GM20000 (cell line): ENCODE measurements at places on chromosomes 2 and 18.
A peak's percentile ranks its signal among the peaks of the same experiment; 100 is the strongest.

DNA sequence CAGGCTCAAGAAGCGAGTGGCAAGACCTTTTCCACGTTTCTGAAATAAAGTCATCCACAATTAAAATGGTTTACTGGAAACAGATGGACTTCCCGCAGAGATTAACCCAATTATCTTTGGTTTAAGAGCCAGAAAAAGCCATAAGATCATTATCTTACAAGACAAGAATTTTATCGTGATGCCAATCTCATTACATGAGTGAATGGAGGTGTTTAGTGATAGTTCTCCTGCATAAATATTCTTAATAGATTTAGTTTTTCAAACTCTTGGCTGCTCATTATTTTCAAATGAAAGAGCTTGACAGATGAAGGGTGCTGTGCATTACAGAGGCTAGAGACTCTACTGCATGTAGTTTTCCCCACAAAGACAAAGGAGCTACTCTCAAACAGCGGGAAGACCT, 1028.4 kb upstream of the PIK3C3 start:
- no peak for DNase-seq

DNA sequence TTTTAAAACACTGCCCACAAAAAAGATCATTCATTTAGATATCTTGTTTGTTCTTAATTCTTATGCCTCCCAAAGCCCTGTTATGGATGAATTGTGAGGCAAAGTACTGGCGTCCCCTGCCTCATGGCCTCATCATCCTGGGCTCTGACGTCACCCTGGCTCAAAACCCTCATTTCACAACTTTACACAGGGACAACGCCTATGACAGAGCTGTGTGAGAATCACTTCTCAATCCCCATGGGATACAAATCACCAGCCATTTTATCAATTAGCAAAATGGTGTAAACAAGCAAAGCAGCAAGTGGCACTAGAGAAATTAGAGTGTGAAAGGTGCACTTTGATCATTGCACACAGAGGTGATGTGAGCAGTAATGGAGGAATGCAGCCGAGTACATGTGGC, 16.6 kb downstream of the FHOD3 start:
- no peak for DNase-seq

DNA sequence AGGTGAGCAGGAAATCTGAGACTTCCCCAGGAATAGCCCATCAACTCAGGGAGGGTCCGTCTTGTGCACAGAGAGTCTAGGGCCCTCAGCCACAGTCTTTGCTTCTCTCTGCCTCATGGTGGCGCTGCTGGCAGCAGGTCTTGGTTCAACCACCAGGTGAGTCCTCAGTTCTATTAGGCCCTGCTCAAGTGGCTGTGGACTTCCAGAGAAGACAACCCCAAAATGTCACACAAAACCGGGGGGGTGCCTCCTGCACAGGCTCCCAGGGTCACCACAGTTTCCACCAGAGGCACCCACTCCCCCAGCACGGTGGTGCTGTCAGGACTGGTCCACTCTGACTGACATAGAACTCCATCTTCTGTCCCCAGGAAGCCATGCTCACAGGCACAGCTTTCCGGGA, 2.4 kb upstream of the CHRNG start:
- DNase-seq = no peak

DNA sequence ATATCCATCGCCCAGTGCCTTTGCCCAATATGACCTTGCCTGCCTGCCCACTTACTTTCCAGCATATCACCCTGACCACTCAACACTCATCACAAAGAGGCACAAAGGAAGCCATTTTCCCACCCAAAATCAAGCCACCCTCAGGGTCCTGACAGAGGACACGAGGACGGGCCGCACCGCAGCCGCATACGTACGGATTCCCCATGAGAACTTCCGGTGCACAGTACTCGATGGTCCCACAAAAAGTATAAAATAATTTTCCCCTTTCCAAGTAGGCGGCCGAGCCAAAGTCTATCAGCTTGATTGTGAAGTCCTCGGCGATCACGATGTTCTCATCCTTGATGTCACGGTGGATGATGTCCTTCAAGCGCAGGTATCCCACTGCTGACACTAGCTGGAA, 10.0 kb upstream of the MTERF4 start:
- no peak for DNase-seq

GRCh38 chr2:150088538-150088937, 398.9 kb downstream of the RND3 start:
- DNase-seq = no peak

- DNase-seq = no peak
Measured at GRCh38 chr2:116416731-116417377, 1397.6 kb upstream of the DDX18 start.

DNA sequence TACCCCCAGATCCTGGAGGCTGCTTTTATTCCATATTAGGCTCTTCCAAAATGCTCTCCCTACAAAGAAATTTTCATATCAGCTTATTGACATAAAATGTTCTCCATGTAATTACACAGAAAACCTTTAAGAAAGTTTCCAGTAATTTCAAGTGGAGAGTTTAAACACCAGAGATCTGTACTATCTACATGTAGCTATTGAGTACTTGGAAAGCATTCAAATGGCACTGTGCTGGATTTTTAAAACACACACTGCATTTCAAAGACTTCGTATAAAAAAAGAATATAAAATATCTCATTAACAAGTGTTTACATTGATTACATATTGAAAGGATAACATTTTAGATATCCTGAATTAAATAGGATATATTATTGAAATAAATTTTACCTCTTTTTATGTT, 182.4 kb upstream of the ZNF521 start:
- DNase-seq = no peak

DNA sequence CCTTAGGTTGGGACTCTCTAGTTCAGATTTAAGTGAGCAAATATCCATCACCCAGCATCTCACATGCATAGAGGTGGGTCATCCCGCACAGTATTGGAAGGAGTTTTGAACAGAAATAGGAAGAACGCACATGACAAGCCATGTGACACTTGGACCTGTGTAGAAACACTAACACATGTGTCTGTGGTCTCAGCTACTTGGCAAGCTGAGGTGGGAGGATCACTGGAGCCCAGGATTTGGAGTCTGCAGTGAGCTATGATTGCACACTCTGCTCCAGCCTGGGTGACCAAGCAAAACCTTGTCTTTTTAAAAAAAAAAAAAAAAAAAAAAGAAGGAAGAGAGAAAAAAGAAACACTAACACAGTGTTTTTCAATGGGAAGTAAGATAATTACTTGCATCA, 5.4 kb upstream of the MTCL1 start:
- DNase-seq = no peak

- peak; percentile 9 for DNase-seq
Measured at GRCh38 chr2:150572961-150573395, 85.5 kb upstream of the RND3 start.

DNA sequence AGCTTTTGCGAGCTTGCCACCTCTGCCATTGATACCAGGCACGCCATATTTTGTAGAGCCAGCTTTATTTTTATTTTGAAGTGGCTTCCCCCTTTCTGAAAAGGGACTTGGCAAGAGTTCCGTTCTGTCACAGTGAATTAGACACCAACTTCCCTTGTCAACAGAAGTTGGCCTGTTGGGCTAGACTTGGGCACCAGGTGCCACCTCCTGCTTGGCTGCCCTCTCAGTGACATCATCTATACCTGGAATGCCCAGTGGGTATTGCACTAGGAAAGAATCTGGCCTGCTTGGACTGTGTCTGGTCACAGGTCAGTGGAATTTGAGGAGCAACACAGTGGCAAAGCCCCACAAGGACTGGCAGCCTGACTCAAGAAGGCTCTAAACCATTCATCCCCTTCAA, 101.0 kb downstream of the BCL2L11 start:
- DNase-seq = no peak

GRCh38 chr2:228652366-228652765, 470.9 kb upstream of the SPHKAP start:
- DNase-seq = no peak

- no peak for DNase-seq
Measured at GRCh38 chr2:99631700-99632099, 141.9 kb upstream of the REV1 start.

DNA sequence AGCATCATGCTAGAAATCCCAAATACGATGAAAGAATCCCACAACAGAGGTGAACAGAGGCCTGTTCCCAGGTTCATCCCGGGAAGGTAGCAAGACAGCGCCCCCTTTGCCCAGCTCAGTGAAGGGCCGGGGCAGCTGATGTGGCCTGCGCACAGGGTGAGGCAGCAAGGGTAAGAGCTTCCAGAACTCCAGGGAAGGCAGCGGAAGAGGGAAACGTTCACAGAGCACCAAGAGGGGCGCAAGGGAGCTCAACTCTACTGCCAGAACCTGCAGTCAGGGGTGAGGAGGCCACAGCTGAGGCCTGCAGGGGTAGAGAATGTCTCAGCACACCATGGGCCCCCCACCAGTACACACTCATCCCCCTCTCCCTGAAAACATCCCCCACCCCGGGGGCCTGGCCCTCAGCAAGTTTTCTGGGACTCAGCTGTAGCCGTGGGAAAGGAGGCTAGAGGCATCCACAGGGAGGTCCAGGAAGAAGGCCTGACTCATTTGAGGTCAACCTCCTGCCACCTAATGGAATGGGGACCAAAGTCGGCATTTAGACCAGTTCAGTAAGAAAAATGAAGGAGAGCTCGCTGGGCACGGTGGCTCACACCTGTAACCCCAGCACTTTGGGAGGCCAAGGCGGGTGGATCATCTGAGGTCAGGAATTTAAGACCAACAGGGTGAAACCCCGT, 95.6 kb upstream of the ASAP2 start:
- DNase-seq = no peak

DNA sequence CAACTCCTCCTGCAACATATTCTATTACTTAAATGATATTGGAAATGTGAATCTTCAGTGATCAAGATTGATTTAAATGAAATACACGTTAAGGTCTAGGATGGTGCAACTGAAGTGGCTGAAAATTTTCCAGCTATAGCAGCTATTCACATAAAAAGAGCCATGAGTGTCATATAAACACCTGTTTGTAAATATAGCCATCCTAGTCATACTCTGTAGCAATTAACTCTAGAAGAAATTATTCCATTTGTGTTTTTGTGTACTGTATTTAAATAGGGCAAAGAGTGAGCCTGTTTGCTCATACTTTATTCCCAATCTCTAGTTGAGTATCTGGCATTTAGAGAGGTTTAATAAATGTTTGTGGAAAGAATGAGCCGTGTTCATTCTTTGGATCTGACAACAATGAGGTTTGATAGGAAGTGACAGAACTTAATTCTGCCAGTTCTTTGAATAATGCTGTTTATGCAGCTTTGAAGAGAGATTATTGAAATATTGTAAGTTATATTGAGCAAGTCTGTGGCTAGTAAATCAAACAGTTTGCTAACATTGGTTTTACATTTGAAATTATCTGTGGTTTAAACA, 49.7 kb downstream of the BABAM2 start:
- DNase-seq = no peak

GRCh38 chr2:58644451-58644850, 403.3 kb upstream of the FANCL start:
- no peak for DNase-seq

- no peak for DNase-seq
Measured at GRCh38 chr18:11073971-11074370, 75.4 kb downstream of the PIEZO2 start.

GRCh38 chr18:22052405-22053105, 116.8 kb upstream of the GATA6 start:
- no peak for DNase-seq

GRCh38 chr2:126616606-126617069, 39.3 kb upstream of the GYPC start:
- no peak for DNase-seq

DNA sequence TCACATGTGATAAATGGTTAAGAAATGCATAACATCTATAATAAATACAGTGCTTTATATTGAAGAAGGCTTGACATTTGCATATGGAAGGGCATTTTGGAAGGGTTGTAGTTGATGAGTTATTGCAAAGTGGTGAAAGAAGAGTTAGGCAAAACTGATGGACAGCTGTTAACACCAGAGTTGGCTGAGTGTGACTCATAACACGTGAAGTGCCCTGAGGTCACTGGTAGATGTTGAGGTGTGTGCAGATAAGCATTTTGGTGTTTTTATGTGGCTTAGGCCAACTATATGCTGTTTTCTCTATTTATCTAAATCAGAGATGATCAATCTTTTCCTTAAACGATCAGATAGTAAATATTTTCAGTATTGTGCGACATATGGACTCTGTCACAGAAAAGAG, 154.3 kb upstream of the KCNH7 start:
- DNase-seq = no peak

DNA sequence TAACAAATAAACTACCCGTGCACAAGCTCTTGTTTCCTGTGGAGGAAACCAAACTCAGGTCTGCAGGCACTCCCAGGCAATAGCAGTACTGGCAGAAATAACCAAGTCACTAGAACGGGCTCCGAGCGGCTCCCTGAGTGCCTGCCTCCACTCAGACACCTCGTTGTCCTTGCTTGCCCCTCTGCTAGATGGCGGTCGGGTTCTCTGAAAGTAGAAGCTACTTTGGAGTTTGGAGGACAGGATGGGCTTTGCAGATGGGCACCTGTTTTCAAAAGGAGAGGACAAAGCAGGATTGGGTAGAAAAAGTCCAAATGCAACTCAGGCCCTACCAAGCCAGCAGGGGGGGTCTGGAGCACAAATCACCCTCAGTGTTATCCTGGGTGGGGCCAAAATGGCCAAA, 136.4 kb downstream of the LRRC30 start:
- no peak for DNase-seq

DNA sequence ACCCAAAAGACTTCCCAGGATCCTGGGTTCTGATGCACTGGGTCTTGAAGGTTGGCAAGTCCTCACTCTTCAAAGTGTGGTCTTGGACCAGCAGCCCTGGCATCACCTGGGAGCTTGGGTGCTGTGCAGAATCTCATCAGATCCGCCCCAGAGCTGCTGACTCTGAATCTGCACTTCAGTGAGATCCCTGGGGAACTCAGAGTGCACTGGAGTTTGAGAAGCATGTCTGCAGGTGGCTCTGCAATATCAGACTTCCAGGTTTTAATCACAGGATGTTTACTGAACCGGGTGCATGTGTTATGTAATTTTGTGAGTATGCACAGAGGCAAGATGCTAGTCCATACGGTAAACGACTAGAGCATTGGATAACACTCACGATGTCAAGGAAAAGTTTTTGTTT, 58.0 kb upstream of the BOD1L2 start:
- no peak for DNase-seq

DNA sequence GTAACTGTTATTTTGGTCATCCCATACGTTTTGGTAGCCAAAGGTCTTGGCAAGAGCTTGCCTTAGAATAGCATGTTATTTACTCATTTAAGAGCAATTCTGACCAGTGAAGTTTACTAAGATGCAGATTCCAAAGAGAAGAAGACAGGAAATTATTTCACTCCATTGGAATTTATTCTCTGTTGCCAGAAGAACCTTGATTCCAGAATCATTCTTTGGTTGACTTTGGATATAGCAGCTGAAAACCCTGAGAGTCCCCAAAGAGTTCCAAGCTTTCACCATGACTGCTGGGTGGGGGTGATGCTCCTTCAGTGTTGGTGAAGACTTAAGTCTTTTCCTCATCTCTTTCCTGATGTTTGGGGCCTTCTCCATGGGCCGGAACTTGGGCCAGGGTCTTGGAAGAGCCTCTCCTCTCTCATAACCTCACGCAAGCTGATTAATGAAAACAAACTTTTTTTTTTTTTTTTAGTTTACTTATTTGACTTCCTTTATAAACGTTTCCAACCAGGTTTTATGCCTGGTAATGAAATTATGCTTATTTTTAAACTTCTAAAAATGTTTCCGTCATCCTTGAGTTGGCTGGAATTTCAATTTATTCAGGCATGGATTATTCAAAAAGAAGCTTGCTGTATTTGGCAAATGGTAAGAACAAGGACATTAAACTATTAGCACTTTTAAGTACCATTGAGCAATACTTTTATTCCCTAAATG, 192.0 kb downstream of the MTX2 start:
- DNase-seq = no peak

- no peak for DNase-seq
Measured at GRCh38 chr2:101256316-101256715, 3.6 kb downstream of the CNOT11 start.
